ENCODE measurements at places on chromosomes 16 and 17.

GRCh38 chr16:85615014-85615851 is 2.1 kb downstream of the GSE1 start:
- peak; percentile 75 for DNase-seq

DNA sequence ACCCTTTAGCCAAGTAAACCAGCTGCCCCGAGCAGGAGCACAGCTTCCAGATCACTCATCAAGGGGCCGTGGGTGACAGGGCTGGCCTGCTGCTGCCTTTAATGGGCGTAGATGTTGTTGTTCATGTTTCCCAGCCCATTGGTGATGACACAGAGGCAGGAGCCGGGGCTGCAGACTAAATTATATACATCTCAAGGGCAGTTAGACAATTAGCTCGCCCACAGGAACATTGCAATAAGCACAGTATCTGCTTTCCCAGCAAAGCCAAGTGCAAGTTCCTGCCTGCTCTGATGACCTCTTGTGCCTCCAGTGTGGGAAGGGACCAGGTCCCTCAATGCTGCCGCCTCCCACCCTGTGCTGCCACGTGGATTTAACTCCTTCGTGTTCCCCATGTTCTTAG is 485.8 kb downstream of the MAF start:
- DNase-seq: peak; percentile 10

- peak; percentile 57 for DNase-seq
Observed at GRCh38 chr17:2400474-2400866, 390 bp downstream of the MNT start.

- peak; percentile 0 for DNase-seq
Observed at GRCh38 chr16:9378876-9379275, 287.4 kb downstream of the HAPSTR1 start.

GRCh38 chr17:61926826-61927207 is 965 bp downstream of the INTS2 start:
- no peak for DNase-seq

DNA sequence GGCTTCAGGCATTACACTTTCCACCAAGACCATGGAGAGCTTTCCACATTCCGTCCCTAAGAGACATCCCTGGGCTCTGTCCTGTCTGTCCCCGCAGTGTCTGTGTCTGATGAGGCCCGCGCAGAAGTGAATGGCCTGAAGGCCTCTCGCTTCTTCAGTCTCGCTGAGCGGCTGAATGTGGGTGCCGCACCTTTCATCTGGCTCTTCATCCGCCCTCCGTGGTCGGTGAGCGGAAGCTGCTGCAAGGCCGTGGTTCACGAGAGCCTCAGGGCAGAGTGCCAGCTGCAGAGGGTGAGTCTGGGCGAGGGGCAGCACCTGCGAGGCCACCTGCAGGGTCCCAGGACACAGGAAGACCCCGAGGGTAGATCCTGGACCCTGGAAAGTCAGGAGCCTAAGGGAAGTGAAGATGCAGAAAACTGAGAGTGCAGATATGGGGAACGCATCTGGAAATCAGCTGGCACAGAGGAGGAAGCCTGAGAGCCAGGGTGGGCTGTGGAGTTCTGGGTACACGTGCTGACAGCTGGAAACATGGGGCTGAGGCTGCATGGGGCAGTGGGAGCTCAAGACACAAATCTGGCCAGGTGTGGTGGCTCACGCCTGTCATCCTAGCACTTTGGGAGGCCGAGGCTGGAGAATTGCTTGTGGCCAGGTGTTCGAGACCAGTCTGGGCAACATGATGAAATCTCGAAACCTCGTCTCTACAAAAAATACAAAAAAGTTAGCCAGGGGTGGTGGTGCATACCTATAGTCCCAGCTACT is 8.0 kb downstream of the CCNF start:
- DNase-seq: no peak

DNA sequence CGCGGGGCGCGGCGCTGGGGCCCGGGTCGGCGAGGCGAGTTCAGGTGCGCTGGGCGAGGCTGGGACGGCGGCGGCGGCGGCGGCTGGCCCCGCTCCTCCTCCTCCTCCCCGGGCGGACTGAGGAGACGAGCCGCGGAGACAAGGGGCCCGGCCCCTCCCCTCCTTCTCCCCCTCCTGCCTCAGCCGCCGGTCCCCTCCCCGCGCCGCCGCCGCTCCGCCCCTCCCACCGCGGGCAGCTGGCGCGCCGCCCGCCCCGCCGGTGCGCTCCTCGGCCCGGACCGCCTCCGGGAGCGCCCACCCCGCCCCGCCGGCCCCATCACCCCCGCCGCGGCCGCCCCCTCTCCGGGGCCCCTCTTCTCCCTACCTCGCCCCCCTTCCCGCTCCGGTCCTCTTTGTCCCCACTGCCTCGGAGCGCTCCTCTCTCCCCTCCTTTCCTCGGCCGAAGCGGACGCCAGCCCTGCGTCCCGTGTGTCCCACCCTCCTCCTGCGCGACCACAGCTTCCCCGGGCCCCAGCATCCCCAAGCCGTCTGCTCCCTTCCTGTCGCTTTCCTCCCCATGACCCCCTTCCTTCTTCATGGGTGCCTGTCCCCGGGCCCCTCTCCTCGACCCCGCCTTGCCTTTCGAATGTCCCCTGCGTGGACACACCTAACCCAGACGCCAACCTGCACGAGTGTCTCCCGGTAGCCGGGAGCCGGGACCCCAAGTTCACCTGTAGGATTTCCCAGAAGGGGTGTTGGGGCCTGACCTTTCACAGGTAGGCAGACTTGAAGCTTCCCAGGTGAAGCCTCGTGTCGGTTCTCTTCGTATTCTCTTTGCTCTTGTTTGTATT is at the start of gene TOX3:
TOX3 (minus strand) TSS at position 140 of the 830 bp plus-strand sequence. CDS start 420 bp downstream, outside the sequence.
- peak; percentile 48 for DNase-seq

GRCh38 chr16:35639233-35640205 is 2180.1 kb downstream of the TP53TG3F start:
- DNase-seq: no peak

- peak; percentile 94 for DNase-seq
Observed at GRCh38 chr17:48026502-48027321, 10.9 kb downstream of the COPZ2 start.

DNA sequence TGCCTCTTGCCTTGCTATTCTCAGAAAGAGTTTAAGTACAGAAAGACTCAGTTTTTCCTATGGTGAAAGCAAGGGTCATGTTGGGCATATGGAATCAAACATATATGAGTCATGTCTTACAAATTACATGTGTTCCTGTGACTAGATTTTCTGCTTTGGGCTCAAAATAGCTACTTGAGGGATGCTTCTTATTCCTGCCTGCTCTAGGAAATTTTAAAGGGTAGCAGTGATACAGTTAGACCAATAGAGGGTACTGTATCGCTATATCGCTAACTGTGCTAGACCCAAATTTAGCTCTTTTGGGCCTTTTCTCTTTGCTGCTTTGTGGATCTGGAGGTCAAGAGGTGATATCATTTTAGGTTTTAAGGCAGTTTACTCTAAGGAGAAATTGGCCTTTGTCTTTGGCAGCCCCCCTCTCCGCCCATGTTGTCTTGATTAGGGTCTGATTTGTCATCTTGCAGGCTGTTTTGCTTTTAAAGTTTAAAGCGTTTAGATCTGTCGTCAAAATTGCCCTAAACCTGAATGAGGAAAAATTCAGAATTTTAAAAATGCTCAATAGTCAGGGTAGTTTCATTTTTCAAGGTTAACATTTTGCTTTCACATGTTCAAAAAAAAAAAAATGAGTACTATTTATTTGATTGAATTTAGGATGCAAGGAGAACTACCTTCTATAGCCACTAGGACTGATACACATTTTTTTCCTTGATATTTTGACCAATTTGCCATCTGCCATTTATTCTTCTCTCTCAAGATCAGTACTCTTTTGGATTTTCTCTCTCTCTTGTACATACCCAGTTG is 8.8 kb downstream of the NFATC3 start:
- DNase-seq: peak; percentile 31

DNA sequence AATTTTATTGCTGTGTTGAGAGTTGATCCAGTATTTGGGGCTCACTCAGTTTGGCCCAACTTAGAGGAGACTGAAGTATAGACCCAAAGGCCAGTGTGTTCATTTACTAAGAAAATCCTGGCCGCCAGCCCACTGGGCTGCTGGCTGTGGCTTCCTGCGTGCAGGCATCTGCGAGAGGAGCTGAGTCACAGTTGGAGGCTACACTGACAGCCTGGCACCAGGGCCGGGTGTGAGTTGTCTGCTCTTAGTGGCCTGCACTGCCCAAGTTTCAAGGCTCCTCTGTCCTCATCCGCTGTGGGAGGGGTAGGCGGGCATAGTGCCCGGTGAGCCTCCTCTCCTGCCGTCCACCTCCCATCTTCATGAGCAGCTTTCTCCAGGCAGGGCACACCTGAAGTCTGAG is 54.2 kb downstream of the PLD6 start:
- peak; percentile 94 for DNase-seq

- DNase-seq: no peak
Observed at GRCh38 chr16:88750854-88751253, 34.2 kb downstream of the PIEZO1 start.
